Stomach (tissue), 19 donors: ENCODE measurements at places on chromosomes 3 and 15. TPM values are rescaled to one million over a fixed set of nuclear protein-coding genes. Genes with fewer than 3 reads are reported as not detected.

WNT5A gene
- total RNA-seq, result 13.0 TPM

GRCh38 chr3:4986175-4986781, 7.0 kb downstream of the BHLHE40 start:
- no peaks in the 10 kb centered on the region for H3K27me3 ChIP-seq
- peak overlapping the region; percentile 97 for H3K27ac ChIP-seq
- peak overlapping the region; percentile 43 for H3K4me3 ChIP-seq
- peaks cover 78% of the 10 kb centered on the region for H3K4me1 ChIP-seq
- DNase-seq, result no peak

DLL4 gene
- total RNA-seq, result 3.3 TPM

- peak; percentile 31 for DNase-seq
- H3K4me1 ChIP-seq, result no peaks in the 10 kb centered on the region
- H3K4me3 ChIP-seq, result no peak overlapping the region
- no peak overlapping the region for H3K27ac ChIP-seq
- H3K27me3 ChIP-seq, result no peaks in the 10 kb centered on the region
These were observed 60.1 kb downstream of the ADAMTS9 start for GRCh38 chr3:64627471-64628321.

LCTL gene
- total RNA-seq, result not detected

GRCh38 chr15:41183581-41183980, 47.0 kb downstream of the EXD1 start:
- H3K27me3 ChIP-seq, result no peaks in the 10 kb centered on the region
- no peaks in the 10 kb centered on the region for H3K36me3 ChIP-seq
- no peak overlapping the region for H3K27ac ChIP-seq
- no peak overlapping the region for H3K4me3 ChIP-seq
- no peak for DNase-seq

DNA sequence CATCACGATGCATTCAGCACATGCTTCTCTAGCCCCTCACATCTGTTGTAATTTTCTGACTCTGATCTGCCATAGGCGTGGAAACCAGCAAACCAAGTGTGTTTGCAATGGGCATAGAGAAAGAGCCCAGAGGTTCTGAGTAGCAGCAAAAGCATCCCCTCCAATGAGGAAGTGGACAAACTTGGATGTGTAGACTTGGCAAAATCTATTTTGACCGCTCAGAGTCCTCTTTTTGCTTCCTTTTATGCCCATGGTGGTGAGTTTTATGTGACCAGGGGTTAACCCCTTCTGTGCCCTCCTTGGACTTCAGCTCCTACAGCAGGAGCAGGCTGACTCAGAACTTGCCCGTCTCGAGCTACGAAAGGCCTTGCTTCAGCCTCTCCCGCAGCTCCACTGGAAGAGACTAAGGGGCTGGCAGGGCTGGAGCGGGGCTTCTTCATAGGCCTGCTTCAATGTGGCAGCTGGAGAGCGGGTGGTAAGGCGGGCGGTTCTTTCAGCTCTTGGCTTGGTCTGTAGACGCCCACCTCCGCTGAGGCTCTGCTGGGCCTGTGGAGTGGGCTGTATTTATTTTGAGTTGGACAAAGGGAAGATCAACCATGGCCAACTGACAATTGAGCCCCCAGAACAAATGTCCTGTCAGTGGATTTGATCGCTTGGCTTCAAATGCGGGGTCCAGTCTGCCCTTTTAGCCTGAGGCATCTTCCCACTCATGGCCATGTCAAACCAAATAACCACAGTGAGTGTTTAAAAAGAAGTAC, 6.5 kb upstream of the ETV5 start:
- no peak overlapping the region for H3K27ac ChIP-seq
- H3K27me3 ChIP-seq, result no peaks in the 10 kb centered on the region
- DNase-seq, result no peak
- no peaks in the 10 kb centered on the region for H3K36me3 ChIP-seq

DNA sequence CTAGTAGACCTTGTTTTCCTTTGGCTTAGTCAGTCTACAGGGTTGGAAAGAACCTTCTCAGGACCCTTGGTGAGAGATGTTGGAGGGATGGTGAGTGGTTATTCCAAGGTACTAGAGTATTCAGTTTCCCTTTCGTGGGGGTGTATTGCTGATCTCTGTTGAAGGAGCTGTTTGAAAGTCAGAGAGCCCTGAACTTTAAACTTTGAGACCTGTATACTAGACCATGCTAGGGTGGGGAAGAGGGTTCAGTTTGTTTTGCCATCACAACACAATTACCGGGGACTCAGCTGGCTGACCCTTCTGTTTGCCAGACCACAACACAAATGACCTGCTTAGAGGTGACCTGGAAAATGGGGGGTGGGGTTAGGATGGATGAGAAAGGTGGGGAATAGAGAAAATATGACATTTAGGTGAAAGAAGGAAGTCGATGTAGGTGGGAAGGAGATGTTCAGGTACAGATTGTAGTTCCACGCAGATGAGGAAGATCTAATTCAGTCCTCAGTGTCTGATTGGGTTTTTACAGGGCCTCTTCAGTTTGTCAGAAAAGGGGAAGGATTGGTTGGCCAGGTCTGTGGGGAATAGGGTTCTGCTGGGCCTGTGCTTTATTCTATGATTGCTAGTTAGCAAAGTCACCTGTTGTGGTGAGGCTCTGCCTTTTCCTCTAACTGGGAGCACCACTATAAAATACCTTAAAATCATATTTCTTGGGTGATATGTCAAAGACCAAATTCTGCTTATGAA, 6.8 kb downstream of the UBE2E2 start:
- no peaks in the 10 kb centered on the region for H3K4me1 ChIP-seq
- H3K27ac ChIP-seq, result no peak overlapping the region
- H3K4me3 ChIP-seq, result no peak overlapping the region
- no peaks in the 10 kb centered on the region for H3K27me3 ChIP-seq

GRCh38 chr15:25342629-25343028, 96.2 kb downstream of the UBE3A start:
- no peaks in the 10 kb centered on the region for H3K36me3 ChIP-seq
- H3K4me3 ChIP-seq, result no peak overlapping the region
- no peaks in the 10 kb centered on the region for H3K27me3 ChIP-seq
- no peak overlapping the region for H3K27ac ChIP-seq

DNA sequence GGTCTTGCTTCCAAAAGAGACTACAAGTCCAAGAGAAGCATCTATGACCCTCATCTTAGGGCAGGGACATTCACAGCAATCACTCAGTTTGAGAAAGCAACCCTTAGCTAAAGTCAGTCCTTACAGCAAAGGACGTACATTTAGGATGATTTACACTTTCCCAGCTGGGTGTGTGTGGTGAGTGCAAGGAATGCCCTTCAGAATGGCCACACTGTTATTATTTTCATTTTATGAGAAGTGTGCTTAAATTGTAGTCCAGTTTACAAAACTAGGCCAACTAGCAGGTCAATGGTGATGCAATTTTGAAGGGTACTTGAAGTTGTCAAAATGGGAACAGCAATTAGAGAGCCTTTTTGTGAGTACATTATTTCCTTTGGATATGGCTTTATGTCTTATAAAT, 26.0 kb upstream of the CCK start:
- H3K27ac ChIP-seq, result no peak overlapping the region
- no peaks in the 10 kb centered on the region for H3K36me3 ChIP-seq
- no peaks in the 10 kb centered on the region for H3K4me1 ChIP-seq
- H3K4me3 ChIP-seq, result no peak overlapping the region
- no peak for DNase-seq

DNA sequence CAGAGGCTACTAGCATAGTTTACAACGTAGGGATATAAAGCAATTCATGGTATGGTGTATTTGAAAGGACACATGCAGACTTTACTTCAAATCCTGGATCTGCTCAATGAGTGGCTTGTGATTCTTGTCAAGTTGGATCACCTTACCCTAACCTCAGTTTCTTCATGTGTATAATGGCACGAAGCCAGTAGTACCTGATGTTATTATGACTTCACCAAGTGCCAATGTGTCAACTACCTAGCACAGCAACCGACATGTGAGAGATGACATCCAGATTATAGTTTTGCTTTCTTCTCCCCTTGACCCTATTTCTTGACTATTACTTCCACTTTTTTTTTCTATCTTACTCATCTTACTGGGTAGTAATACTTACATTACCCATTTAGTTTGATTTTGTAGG, 304.5 kb downstream of the RBMS3 start:
- H3K36me3 ChIP-seq, result no peaks in the 10 kb centered on the region
- H3K4me3 ChIP-seq, result no peak overlapping the region
- DNase-seq, result no peak
- no peaks in the 10 kb centered on the region for H3K4me1 ChIP-seq
- no peaks in the 10 kb centered on the region for H3K27me3 ChIP-seq

- DNase-seq, result no peak
- H3K27ac ChIP-seq, result no peak overlapping the region
- no peaks in the 10 kb centered on the region for H3K36me3 ChIP-seq
These were observed 434.1 kb downstream of the OCA2 start for GRCh38 chr15:27665002-27665401.
